Activated CD4-positive, alpha-beta T cell treated with anti-CD3 and anti-CD28 coated beads, Interleukin-2, amount 10 ng/mL, durations not matched to agents 24 days and 14 days (primary cell): ENCODE measurements at places on chromosomes 3 and 15.

DNA sequence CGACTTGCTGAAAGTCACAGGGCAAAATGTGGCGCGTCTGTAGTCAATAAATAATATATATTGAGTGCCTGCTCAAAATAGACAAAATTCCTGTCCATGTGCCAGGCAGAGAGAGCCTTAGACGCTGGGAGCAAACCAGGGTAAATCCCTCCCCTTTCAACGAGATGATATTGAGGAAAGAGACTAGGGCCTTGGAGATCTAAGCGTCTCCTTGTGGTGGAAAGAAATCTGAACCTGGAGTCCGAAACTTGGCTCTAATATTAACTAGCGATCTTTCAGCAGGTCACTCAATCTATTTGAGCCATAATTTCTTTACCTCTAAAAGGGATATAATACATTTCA lies 348 bp upstream of the DPP8 start:
- DNase-seq = no peak

GRCh38 chr15:60706145-60706544 lies 227.2 kb upstream of the ICE2 start:
- DNase-seq = no peak

- DNase-seq = no peak
Measured at GRCh38 chr15:40010686-40011085, 28.3 kb downstream of the SRP14 start.

GRCh38 chr15:41423979-41424659 lies 7.2 kb downstream of the RTF1 start:
- peak; percentile 71 for DNase-seq

- DNase-seq = peak; percentile 75
Measured at GRCh38 chr3:111548092-111548491, 6.1 kb downstream of the CD96 start.

GRCh38 chr15:64610257-64610919 lies 150.0 kb downstream of the ZNF609 start:
- DNase-seq = no peak

- DNase-seq = no peak
Measured at GRCh38 chr3:51966486-51966885, 768 bp downstream of the PCBP4 start.

DNA sequence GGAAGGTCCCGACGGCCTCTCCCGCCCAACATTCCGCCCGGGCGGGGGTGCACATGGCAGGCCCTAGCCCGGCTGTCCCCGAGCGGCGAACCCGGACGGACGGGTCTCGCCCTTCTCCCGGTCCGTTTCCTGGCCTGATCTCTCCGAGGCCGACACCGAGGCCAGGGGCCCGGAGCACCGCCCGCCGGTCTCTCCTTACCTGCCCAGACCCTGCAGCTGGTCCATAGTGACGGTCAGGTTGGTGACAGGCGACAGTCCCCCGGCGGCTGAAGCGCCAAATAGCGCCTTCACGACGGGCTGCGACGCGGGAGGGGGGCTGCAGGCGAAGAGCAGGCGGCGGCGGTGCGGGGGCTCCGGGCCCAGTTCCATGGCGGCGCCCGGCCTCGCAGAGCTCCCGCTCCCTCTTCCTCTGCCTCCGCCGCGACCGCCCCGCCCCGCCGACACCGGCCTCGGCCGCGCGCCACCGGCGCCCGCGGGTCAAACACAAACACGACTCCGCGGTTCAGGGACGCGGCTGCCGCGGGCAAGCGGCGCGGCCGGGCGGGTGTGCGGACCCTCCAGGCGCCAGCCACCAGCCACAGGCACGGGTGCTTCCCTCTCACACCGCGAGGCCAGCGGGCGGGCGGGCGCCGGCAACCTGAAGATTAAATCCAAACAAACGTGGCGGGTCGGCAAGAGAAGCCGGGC lies 495 bp downstream of the CDC25A start:
- peak; percentile 88 for DNase-seq

DNA sequence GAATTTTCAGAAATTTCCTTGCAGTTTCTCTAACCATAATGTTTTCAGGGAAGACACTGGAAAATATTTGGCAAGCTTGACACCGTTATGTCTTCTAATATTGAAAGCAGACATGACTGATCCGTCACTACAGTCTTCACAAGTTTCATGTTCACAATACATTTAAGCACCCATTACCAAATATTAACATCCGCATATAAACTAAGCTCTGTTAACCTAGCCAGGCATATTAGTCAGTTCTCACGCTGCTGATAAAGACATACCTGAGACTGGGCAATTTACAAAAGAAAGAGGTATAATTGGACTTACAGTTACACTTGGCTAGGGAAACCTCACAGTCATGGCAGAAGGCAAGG lies 162.7 kb upstream of the LYSMD4 start:
- no peak for DNase-seq

- DNase-seq = no peak
Measured at GRCh38 chr3:122947738-122948137, 79.8 kb downstream of the SEMA5B start.

DNA sequence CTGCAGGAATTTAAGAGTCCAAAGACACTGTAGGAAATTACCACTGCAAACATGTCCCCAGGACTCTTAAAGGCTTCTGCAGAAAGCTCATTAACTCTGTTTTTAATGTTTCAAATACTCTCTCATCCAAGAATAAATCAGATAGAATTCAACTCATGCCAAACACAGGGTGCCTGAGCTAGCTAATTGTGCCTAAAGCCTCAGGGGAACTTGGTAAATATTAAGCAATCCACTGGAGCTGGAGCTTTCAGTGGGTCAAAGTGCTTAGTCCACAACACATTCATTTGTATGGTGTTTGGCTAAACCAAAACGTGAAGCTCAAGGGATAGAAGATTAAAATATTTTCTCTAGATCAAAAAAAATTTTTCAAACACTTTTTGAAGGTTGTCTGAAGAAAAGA lies 131.4 kb downstream of the THRB start:
- no peak for DNase-seq

DNA sequence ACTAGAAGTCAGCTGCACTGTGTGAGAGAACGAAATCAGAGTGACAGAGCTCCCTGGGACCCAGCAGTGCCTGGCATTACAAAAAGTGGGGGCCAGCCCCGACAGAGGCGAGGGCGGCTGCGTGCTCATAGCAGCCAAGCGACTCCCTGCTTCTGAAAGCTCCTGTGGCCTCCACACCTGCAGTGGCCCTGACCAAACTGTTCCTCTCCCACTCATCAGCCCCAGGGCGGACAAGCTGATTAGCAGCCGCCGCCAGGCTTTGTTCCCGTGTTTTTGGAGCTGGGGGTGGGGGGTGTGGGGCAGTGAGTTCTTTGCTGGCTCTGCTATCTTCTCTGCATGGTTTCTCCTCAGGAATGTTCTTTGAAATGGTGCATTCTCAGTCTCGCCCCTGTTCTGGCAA lies 58.1 kb downstream of the DGKG start:
- DNase-seq = no peak

DNA sequence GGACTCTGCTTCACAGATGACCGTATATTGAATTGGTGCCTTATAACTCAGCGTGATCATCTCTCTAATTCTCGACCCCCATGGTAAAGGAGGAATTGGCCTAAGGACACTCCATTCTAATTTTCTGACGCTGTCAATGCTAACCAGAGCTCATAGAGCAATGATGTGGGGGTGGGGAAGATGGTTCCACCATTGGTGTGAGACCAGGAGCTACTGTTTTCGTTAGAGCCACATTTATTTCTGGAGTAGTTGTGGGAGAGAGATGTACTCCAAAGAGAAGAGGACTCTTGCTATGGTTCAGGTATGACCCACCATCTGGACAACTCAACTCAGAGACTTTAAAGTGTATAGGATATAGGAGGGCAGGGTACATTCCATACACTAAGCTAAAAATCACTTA lies 16.3 kb downstream of the ZBTB38 start:
- DNase-seq = no peak

DNA sequence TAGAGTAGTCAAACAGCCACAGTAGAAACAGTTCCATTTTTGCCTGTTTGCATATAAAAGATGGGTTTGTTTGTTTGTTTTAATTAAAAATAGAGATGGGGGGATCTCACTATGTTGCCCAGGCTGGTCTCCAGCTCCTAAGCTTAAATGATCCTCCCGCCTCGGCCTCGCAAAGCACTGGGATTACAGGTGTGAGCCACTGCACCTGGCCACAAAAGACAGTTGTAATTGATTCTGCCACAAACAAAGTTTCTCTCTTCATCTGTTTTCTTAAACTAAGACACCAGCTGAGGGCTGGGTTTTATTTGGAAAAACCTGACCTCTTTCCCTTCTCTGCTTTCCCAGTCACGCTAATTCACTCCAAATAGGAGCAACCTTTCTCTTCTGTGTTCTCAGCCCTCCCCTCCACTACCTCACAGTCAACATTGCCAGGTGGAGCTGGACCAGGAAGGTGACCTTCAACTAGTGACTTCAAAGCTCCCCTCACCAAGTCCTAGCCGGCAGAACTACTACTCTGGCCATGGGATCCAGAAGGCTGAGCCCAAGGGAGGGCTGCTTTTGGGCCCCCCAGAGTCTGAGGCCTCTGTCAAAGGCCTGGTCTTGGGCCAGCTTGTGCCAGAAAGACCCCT lies 1.5 kb upstream of the IDH2 start:
- no peak for DNase-seq

GRCh38 chr15:62649793-62650420 lies 392.6 kb upstream of the TPM1 start:
- peak; percentile 68 for DNase-seq

DNA sequence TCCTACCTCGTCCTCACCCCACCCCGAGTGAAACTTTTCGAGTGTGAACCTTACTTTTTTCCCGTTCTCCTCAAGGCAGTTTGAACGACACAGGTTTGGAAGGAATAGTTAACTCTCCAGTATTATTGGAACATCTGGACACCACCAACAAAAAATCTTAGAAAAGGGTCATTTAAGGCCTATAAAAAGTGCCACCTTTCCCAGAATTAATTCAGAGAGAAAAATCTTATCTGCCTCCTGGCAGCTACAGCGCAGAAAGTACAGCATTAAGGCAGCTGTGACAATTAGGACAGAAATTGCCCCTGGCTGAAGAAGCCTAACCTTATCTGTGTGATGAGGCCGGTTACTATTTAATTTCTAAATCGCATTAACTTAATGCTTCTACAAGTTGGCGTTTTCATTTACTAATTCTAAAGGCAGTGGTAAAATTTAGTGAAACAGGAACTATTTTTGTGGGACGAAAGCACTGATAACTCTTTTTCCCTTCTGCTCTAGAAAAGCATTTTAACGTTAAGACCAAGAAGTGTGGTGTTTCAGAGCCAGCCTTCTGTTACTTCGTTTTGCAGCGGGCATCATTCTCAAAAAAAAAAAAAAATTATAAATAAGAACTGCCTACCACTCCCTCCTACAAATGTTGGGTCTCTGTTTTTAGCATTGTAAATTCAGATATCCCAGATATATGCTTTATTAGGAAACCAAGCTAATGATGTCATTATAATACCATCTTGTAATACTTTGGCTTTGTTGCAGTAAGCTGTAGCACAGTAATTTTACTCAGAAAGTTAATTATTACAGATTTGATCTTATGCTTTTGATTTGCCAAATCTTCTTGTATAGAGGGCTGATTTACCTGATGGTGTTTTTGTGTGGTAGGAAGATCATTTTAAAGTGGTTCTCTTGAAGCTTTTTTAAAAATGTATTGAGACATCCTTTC lies 1.4 kb downstream of the ATP11B start:
- no peak for DNase-seq

- no peak for DNase-seq
Measured at GRCh38 chr3:64717872-64718613, 30.2 kb upstream of the ADAMTS9 start.

GRCh38 chr3:33001889-33002288 lies 50.4 kb downstream of the CCR4 start:
- DNase-seq = no peak

DNA sequence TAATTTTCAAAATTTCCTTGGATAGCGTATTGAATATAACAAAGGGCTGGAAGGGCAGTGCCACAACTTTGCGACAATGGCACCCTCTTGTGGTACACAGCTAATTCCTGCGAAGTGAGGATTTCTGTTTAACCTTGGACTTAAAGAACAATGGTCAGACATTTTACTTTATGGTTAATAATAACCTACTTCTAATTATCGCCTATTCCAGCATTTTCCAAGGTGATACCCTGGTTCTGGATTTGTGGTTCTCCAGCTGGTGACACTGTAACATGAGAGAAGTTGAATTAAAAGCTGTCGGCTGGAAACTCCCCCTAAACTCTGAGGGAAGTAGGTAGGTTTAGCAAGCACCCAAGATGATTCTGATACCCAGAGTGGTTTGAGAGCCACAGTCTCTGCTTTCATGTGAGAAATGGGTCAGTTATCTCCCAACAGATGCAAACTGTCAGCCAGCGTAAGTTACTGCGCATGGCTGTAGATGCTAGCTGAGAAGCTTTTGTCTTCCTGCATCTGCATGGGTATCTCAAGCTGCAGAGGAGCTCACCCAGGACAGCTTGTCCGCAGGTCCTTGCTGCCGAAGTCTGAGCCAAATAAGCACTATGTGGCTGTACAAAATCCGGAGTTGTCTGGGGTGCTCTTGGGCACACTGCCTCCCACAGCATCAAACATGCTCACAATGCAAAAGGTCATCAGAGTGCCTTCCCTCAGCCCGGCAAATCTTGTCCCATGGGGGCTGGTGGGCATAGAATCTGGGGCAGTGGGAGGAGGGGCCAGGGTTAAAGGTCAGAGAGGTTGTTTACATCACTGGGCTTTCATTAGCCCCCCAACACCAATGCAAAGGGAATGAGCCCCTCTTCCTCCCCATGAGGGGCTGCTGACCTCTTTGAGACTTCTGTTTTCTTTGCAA lies 6.6 kb upstream of the CHSY1 start:
- peak; percentile 87 for DNase-seq

DNA sequence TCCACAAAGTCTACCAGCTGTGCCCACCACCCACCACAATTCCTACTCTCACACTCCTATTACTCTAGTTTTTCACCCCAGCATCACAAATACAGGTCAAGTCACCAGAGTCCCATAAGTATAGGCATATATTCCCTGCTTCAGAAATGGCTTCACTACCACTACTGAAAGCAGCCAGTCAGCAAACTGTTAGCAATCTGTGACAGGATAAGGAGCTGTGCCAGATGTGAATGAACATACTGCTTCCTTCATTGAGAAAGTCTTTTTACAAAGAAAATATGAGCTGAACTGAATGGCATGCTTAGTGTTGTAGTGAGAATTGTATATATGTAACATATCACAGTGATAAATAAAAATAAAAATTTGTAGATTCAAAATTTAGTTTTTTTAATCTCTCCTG lies 76.8 kb downstream of the C3orf85 start:
- peak; percentile 16 for DNase-seq

- no peak for DNase-seq
Measured at GRCh38 chr3:10280571-10280970, 12.2 kb downstream of the GHRL start.

GRCh38 chr15:59327942-59328341 lies 44.7 kb downstream of the MYO1E start:
- no peak for DNase-seq

DNA sequence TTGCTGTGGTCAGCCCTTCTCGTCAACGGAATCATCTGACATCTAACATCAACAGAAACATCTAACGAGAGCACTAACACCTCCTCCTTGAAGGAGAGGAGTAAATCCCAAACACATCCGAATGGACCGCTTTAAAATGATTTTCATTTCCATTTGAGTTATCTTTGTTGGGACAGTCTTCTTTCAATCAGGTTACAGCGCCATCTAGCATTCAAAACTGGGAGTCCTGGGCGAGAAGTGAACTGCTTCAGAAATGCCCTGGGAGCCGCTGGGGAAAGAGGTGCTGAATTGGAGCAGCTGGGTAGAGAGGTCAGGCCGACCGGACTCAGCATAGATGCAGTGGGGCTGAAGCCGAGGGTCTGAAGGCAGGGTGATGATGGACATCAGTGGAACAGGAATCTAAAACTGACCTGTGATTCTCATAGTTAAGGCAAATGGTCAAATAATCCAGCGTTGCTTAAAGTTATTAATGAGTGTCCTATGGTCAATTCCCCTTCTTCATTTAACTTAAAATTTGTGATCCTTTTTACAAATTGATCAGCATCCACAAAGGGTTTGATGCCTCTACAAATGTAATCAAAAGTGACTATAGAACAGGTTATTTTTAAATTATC lies 170.0 kb upstream of the NDN start:
- no peak for DNase-seq
